Breast epithelium (tissue), 4 donors: ENCODE measurements at places on chromosomes 2 and 18. TPM values are rescaled to one million over a fixed set of nuclear protein-coding genes. Genes with fewer than 3 reads are reported as not detected.

- H3K4me3 ChIP-seq: no peak overlapping the region
- H3K27me3 ChIP-seq: no peaks in the 10 kb centered on the region
- H3K27ac ChIP-seq: no peak overlapping the region
Observed at GRCh38 chr2:39933196-39933595, 154.1 kb upstream of the THUMPD2 start.

GRCh38 chr18:68817584-68817983, 19.7 kb downstream of the CCDC102B start:
- no peaks in the 10 kb centered on the region for H3K36me3 ChIP-seq
- H3K4me3 ChIP-seq: no peak overlapping the region

- peaks cover 6% of the 10 kb centered on the region for H3K36me3 ChIP-seq
- H3K27me3 ChIP-seq: no peaks in the 10 kb centered on the region
- H3K27ac ChIP-seq: no peak overlapping the region
- H3K4me1 ChIP-seq: no peaks in the 10 kb centered on the region
- DNase-seq: no peak
- H3K4me3 ChIP-seq: no peak overlapping the region
Observed at GRCh38 chr18:79699653-79700052, 20.1 kb downstream of the CTDP1 start.

GRCh38 chr2:191573216-191573615, 104.7 kb upstream of the NABP1 start:
- DNase-seq: no peak

- no peaks in the 10 kb centered on the region for H3K27me3 ChIP-seq
- no peak for DNase-seq
- H3K27ac ChIP-seq: no peak overlapping the region
Observed at GRCh38 chr2:222738809-222739208, 67.4 kb downstream of the MOGAT1 start.

GRCh38 chr2:20925265-20925889, 102.5 kb upstream of the LDAH start:
- H3K4me1 ChIP-seq: no peaks in the 10 kb centered on the region
- H3K27ac ChIP-seq: no peak overlapping the region
- no peak overlapping the region for H3K4me3 ChIP-seq
- H3K36me3 ChIP-seq: no peaks in the 10 kb centered on the region
- H3K27me3 ChIP-seq: no peaks in the 10 kb centered on the region

- DNase-seq: no peak
- H3K36me3 ChIP-seq: no peaks in the 10 kb centered on the region
- no peak overlapping the region for H3K4me3 ChIP-seq
- H3K27ac ChIP-seq: no peak overlapping the region
Observed at GRCh38 chr2:177519534-177520115, 127.1 kb downstream of the AGPS start.

DNA sequence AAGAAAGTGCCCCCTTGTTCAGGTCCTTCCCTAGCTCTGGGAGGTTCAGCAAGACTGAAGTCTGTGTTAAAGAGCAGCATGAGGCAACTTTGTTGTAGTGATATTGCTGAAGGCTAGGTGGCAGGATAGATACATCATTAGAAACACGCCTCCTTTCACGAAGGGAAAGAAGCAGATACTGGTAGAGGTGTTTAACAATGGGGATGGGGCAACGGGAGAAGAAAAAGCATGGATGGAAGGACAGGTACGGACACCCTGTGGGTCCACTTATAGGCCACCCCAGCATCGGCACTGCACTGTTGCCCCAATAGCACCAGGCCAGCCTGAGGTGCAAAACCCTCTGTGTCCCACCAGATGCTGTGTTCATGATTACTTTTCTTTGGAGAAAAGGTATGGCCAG, 3.5 kb upstream of the IGFBP5 start:
- H3K27ac ChIP-seq: peak overlapping the region; percentile 5
- no peaks in the 10 kb centered on the region for H3K36me3 ChIP-seq
- peaks cover 12% of the 10 kb centered on the region for H3K4me1 ChIP-seq
- H3K27me3 ChIP-seq: no peaks in the 10 kb centered on the region

Gene CDCA7
- total RNA-seq: 2.3 TPM

- H3K4me3 ChIP-seq: no peak overlapping the region
- H3K27ac ChIP-seq: peak overlapping the region; percentile 5
- no peaks in the 10 kb centered on the region for H3K27me3 ChIP-seq
- peak; percentile 74 for DNase-seq
- no peaks in the 10 kb centered on the region for H3K4me1 ChIP-seq
Observed at GRCh38 chr2:120291401-120292311, 39.0 kb downstream of the RALB start.

- H3K36me3 ChIP-seq: no peaks in the 10 kb centered on the region
- no peak overlapping the region for H3K27ac ChIP-seq
- H3K4me3 ChIP-seq: no peak overlapping the region
- DNase-seq: no peak
- no peaks in the 10 kb centered on the region for H3K4me1 ChIP-seq
- H3K27me3 ChIP-seq: no peaks in the 10 kb centered on the region
Observed at GRCh38 chr2:95698146-95698545, 106.3 kb downstream of the TRIM43 start.

Gene ACMSD
- total RNA-seq: not detected

DNA sequence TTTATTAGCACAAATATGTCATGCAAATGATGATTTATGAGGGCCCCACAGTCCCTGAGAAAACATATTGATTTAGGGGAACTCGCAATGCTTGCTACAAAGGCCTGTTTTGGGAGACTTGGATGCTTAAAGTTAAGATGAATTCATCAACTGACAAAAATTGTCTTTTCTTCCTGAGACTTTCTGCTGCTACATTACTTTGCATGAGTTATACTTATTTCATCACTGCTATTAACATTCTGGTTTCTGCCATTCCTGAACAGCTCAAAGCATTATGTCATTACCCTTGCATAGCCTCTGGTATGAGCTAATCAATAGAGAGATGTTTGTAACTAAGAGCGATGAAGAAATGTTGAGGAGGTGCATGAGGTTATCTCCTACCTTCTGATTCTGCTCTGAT, 74.4 kb downstream of the SOX11 start:
- DNase-seq: no peak
- no peak overlapping the region for H3K4me3 ChIP-seq
- no peaks in the 10 kb centered on the region for H3K36me3 ChIP-seq
- no peak overlapping the region for H3K27ac ChIP-seq
- H3K27me3 ChIP-seq: no peaks in the 10 kb centered on the region
- no peaks in the 10 kb centered on the region for H3K4me1 ChIP-seq
